ENCODE measurements at places on chromosomes 3 and 15.

GRCh38 chr15:92069308-92070250, 216.1 kb downstream of the SLCO3A1 start:
- DNase-seq = no peak

- no peak for DNase-seq
Observed at GRCh38 chr3:122767540-122768372, 25.9 kb downstream of the HSPBAP1 start.

DNA sequence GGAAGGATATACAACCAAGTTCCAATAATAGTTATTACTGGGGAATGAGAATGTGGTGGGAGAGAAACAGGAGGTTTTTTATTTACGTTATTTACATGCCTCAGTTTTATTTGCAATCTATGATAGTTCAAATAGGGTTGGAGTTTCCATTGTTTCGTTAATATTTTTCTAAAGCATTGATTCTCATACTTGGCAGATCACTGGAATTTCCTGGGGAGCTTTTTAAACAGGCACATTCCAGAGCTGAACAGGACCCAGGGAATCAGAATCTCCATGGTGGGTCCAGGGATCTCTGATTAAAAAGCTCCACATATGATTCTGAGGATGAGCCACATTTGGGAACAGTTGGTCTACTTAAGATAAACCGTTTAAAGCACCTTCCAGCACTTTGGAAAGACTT, 123.9 kb downstream of the IL20RB start:
- no peak for DNase-seq

GRCh38 chr15:89018207-89018606, 70.0 kb upstream of the ABHD2 start:
- no peak for DNase-seq

DNA sequence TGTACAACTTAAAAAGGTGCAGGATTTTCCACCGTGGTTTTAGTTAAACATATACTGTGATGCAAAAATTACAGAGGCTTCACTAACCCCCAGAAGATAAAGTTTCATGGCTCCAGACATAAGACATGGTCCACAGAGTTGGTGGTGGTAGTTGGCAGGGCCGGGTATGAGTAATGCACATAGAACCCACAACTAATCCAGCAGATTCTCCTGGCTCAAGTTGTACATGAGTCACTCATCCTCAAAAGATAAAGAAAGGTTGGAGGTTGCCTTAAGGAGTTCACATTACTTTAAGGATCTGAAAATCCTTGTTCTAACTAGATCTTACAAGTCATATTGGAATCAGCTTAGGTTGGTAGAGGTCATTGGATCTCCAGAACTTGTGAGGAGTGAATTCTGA, 98.3 kb upstream of the ZBTB20 start:
- no peak for DNase-seq

GRCh38 chr3:112512320-112512719, 13.0 kb upstream of the BTLA start:
- no peak for DNase-seq

GRCh38 chr3:29741231-29741630, 460.4 kb downstream of the RBMS3 start:
- no peak for DNase-seq

GRCh38 chr3:152205097-152205593, 63.6 kb upstream of the MBNL1 start:
- DNase-seq = no peak

DNA sequence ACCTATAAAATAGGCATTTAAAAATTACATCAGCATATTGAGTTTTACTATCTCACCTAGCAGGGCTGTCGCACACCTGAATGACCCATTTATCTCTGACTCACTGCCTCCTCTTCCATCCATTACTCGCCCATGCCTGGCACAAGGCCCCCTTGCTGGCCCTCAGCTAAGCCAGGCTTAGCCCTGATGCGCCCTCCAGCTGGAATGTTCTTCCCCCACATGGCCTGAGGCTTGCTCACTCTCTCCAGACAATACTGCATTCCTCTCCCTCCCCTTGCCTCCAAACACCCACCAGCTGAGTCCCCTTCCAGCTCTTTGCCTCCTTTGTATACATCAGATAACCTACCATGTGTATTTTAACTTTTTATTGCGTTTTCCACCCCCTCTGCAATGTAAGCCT, 7.2 kb downstream of the SH3BP5 start:
- no peak for DNase-seq

DNA sequence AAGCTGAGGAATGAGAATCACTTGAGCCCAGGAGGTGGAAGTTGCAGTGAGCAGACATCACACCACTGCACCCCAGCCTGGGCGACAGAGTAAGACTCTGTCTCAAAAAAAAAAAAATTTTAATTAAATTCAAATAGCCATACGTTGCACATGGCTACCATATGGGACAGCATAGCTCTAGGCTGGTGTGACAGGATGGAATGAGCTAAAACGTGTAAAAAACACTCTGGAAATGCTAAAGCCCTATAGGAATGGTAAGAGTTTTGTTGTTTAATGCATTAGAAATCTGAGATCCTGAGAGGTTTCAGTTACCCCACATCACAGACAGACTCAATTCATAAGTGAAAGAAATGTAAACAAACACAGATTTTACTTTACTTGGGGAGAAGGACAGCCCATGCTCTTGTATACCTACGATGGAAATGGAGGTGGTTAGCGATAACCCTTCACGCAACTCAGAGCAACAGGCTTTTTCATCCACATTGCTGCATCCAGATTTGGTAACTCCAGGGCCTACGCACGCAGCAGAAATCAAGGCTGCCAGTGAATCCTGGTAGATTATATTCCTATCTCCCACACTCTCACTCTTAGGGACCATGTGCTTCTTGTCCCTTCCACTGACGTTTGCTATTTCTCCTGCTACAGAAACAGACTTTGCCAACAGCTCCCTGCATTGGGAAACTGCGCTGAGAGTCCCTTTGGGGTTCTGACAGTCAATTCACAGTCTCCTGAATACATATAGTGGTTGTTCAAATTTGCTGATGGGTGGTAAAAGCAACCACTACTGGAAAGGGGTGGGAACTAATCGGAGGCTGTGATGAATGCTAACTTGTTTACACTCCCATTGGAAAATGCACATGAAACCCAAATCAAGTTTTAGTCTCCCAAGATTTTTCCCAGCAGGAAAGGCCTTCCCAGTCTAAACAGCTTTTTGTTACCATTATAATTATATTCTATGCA, 3.1 kb downstream of the SH3BP5 start:
- no peak for DNase-seq

DNA sequence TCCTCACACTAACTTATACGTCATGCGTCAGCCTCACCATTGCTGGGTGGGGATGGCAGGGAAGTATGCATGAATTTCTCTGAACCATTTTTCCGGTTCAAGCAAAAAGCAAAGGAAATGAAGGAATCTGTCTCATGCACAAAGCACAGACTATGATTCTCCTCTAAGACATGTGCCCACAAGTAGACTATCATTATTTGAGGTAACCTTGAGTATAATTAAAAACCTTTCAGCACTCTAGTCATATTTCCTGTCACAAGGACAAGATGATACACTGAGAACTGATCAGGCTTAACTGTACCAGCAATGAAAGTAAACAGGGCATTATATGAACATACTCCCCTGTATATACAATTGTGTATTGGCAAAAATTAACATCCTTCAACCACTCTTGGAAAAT, 56.7 kb upstream of the TSC22D2 start:
- no peak for DNase-seq

GRCh38 chr15:88220443-88221335, 35.9 kb downstream of the NTRK3 start:
- DNase-seq = no peak

GRCh38 chr15:45242289-45242688, 9.7 kb upstream of the SLC28A2 start:
- DNase-seq = no peak

DNA sequence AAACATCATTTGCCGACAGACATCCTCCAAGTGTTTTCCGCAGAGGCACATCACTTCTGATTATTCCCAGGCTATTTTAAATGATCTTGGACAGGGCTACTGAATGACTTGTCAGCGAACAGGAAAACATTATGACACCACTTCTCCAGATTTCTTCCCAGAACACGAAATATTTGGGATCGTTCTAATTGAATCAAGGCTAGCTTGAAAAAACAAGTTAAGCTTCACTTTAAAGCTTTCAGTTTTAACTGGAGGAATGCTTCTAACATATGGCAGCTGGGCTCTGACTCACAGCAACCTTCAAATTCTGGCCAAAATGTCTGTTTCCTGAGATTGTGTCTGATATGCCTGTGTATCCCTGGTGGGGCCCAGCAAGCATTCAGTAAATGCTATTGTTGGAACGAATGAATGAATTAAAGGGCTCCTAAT, 127.0 kb upstream of the ICE2 start:
- no peak for DNase-seq

DNA sequence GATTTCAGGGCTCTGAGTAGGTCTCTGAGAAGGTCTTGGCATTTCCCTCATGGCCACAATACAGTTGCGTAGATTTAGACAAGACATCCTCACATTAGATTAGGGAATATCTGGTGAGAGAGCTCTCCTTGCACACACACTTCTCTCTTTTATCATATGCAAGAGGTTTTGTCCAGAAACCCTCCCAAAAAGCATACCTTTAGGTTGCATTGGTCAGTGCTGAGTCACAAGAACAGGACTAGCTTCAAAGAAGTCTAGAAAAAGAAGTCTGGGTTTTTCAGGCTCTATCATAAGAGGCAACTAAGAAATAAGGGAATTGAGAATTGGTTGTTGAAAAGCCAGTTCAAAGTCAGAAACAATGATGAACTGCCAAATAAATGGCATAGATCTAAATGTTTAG, 40.1 kb upstream of the MITF start:
- no peak for DNase-seq

- DNase-seq = no peak
Observed at GRCh38 chr15:90364251-90364650, 12.2 kb downstream of the ZNF774 start.

GRCh38 chr3:67937498-67938118, 283.2 kb upstream of the SUCLG2 start:
- DNase-seq = no peak

DNA sequence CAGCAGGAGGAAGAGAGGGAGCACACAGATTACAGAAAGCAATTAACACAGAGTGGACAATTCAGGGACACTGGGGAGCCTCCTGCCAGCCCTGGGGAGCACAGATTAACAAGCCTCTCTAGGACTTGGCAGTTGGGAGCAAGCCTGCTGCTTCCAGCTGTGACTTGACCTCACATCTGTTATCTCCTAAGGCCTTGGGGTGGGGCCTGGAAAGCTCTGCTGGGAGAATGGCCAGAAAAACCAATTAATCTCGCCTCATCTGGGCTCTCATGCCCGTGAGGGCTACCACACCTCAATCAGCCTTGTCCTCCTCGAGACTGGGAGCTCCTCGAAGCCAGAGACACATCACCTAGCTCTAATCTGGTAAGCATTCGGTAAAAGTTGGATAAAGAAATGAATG, 39.1 kb downstream of the SEMA5B start:
- DNase-seq = no peak

- DNase-seq = no peak
Observed at GRCh38 chr15:40420793-40421192, 15.2 kb downstream of the IVD start.

GRCh38 chr3:143464850-143465249, 345.3 kb downstream of the CHST2 start:
- DNase-seq = no peak

DNA sequence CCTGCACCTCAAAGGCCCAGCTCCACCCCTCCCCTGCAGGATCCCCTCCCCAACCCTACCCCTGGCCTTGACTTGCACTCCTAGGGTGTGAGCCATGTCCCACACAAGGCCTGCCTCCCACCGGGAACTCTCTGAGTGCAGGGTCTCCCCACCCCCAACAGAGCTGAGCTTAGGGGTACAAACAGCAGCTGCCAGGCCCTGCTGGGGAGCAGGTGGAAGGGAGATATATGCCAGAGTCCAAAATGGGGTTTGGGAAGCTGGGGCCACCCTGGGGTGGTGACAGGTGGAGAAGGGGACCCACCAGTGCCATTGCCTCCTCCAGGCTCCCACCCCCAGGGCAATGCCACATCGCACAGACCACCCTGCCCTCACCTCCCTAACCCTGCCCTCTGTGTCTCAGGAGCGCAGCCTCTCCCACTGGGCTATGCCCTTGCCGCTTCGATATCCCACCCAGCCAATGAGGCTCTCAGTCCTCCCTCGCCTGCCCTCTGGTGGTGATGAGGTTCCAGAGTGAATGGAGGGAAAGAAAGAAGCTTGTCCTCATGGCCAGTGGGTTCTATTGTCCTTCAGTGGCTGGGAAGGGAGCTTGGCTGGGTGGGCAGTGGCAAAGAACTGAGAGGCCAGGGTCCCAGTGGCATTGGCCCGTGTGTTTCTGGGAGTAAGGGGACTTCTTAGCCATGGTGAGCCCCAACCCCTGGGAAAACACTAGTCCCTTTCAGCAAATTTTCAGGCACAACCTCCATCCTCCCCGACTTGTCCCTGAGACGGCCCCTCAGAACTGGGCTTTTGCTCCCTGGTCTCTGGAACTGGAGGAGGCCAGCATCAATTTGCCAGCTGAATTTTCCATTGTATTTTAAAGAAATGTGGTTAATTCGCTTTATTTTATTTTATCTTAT, 46.8 kb downstream of the CYP11A1 start:
- DNase-seq = no peak

- DNase-seq = no peak
Observed at GRCh38 chr3:142735462-142735861, 11.6 kb downstream of the TRPC1 start.

DNA sequence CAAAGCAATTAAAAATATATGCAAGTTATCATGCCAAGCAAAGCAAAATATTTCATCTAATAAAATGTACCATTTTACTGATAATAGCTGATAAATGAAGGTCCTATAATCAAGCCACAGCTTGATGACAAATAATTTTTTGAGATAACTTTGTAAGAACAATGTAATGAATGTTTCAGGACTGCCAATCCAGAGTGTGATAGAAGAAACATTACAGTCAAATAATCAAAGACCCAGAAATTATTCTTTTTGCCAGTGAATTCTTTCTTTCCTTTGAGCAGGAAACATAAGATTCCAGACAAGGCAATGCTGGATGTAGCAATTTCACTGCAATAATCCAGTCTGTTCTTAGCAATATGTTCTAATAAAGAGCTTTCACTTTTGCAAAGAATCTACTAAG, 556.1 kb downstream of the PLOD2 start:
- DNase-seq = no peak

GRCh38 chr3:15929944-15930571, 132.3 kb upstream of the ANKRD28 start:
- DNase-seq = no peak

DNA sequence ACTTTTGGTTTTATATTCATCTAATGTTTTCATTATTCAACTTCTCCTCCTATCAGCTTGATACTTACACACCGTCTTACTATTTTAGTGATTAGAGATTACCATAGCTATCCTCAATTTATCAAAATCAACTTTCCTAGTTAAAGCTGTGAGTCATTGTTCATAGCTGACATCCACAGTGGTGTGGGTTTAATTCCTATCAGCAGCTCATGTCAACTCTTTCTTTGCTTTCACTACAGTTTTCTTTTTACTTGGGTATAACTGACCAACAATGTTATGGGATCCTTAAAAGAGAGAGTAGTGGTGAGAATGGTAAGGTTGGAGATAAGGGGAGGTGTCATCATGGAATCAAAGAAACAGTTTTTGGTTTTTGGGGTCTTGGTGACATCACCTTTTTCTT, 112.7 kb downstream of the NFKBIZ start:
- DNase-seq = no peak

GRCh38 chr15:51250217-51251011, 88.0 kb downstream of the CYP19A1 start:
- no peak for DNase-seq

- no peak for DNase-seq
Observed at GRCh38 chr3:42509111-42509510, 6.7 kb downstream of the VIPR1 start.

GRCh38 chr3:128824132-128824850, 55.1 kb upstream of the ACAD9 start:
- no peak for DNase-seq

Data from T-helper 1 cell (primary cell).